MV-4-11 (cell line): ENCODE measurements at places on chromosomes 16 and 17.

DNA sequence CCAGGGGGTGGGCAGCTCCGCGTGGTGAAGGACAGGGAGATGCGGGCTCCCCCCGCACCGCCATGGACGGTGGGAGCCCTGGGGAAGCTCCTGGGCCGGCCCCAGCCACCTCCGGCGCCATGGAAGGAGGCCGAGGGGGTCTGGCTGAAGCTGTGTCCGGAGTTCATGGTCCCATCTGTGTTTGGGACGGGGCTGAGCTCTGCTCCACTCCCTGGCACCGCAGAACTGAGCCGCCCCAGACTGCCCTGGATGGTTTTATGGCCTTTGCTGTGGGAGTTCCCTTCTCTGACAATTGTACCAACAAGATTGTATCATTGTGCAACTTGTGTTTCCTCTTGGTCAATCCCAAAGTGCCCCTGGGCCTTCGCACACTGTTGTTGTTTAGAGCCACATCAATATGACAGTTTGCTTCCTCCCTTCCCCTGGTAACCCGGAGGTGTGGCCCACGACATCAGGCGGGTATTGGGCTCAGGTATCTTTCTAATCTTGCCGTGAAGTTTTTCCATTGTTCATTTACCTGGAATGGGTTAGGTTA lies 942 bp downstream of the KRT23 start:
- peak; percentile 14 for DNase-seq

GRCh38 chr17:78781104-78781892 lies 775 bp downstream of the CYTH1 start:
- DNase-seq = peak; percentile 13

GRCh38 chr17:74186498-74186897 lies 17.0 kb upstream of the RPL38 start:
- DNase-seq = no peak

GRCh38 chr17:2635675-2636074 lies 42.2 kb downstream of the PAFAH1B1 start:
- DNase-seq = no peak

- peak; percentile 16 for DNase-seq
Measured at GRCh38 chr17:47937941-47938340, 3.4 kb upstream of the PNPO start.

DNA sequence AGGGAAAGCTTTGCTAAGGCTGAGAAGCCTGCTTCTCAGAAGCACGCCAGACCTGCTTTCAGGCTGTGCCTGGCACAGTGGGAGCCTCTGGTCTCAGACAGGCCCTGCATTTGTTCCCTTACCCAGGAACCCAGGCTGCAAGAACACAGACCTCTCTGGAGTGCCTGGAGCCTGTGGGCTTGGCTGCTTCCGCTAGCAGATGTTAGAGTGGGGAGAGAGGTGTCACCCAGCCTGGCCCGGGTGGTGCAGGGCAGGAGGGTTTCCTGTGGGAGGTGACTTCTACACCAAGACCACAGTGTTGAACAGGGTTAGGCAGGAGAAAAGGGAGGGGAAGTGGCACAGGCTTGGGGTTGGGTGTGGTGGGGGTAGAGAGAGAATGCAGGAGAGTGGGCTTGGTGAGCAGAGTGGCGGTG lies 35.8 kb upstream of the ADGRG1 start:
- DNase-seq = peak; percentile 67

GRCh38 chr17:33623841-33624240 lies 330.7 kb upstream of the ASIC2 start:
- DNase-seq = no peak

DNA sequence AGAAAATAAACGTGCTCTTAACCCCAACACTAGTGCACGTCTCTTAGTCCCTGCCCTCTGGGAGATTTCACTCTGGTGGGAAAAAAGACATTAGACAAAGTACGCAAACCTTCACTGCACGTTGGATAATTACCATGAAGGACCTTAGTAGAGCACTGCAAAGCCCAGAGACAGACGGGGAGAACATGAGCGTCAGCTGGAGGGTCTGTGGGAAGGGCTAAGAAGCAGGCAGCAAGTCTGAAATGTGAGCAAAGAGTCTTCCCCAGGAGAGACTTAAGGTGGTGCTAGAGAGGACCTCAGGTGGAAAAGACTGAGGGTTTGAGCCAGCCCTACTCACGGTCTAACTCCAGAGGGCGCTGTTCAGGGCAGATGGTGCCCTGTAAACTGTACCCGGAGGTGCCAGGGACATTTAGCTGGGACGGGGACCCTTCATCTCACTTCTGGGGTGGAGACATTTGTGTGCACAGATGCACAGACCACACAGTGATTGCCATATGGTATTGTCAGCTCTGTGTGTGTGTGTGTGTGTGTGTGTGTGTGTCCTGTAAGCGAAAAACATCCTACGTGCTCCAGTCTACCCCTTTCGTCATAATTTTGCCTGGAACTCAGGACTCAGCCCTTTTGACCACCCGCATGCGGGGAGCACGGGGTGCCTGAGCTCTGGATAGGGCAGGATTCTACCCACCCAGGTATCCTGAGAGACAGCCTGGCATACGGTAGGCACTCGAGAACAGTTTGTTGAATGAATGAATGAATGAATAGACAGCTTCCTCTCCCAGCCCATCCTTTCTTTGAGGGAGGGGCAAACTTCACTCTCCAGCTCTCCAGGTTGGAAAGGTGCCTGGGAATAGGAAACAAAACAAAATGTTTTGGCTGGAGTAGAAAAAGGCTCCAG lies 10.1 kb upstream of the STAC2 start:
- DNase-seq = peak; percentile 40

DNA sequence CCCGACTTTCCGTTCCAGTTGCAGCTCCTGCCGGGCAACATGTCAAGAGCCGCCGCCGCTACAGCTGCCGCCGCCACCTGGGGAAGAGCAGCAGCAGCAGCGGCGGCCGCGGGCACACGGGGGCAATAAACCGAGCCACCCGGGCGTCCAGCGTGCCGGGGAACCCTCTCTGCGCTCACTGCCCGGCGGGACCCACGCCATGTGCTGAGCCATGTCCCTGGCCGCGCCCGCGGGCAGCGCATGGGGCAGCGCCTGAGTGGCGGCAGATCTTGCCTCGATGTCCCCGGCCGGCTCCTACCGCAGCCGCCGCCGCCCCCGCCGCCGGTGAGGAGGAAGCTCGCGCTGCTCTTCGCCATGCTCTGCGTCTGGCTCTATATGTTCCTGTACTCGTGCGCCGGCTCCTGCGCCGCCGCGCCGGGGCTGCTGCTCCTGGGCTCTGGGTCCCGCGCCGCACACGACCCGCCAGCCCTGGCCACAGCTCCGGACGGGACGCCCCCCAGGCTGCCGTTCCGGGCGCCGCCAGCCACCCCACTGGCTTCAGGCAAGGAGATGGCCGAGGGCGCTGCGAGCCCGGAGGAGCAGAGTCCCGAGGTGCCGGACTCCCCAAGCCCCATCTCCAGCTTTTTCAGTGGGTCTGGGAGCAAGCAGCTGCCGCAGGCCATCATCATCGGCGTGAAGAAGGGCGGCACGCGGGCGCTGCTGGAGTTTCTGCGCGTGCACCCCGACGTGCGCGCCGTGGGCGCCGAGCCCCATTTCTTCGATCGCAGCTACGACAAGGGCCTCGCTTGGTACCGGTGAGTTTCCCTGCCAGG lies 604 bp downstream of the HS3ST3B1 start:
- no peak for DNase-seq

- no peak for DNase-seq
Measured at GRCh38 chr16:14071576-14072271, 605 bp downstream of the MRTFB start.

GRCh38 chr17:14559264-14560119 lies 258.6 kb downstream of the HS3ST3B1 start:
- DNase-seq = no peak

DNA sequence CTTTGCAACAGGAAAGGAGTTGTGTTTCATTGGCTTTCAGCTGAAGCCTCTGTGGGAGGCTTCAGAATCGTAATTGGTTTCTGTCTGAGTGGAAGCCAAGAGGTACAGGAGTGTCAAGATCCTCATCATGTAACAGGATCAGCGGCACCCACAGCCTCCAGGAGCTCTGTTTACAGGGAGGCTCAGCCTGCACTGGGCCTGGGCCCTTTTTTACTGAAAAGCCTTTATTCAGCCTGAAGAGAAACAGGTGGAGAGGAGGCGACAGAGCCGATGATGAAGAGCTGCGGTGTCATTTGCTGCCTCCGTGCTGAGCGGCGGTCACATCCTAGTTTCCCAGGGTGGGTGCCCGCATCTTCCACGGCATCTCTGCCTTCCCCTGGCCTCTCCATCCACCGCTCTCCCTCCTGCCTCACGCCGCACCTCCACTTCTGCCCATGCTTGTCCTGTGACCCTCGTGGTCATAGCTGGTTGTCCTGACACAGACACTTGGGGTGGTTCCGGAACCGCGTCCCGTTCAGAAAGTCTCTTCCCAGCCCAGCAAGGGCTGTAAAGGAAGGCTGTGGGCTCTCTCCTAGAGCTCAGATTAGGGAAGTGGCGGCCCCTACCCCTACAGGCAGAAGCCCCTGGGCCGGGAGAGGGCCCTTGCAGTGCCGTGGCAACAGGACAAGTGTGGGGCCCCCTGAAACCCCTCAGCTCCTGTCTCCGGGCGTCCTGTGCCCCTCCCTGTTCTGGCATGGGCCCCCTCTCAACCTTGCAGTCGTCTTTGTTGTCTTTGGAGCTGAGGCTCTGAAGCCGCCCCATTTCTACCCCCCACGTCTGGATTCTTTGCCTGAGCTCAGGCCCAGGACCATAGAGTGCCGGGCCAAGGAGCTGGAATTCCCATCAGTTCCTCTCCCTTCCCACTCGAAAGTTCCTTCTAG lies 53.9 kb upstream of the CHMP6 start:
- DNase-seq = no peak

- no peak for DNase-seq
Measured at GRCh38 chr17:45648642-45649041, 135.5 kb upstream of the CRHR1 start.

DNA sequence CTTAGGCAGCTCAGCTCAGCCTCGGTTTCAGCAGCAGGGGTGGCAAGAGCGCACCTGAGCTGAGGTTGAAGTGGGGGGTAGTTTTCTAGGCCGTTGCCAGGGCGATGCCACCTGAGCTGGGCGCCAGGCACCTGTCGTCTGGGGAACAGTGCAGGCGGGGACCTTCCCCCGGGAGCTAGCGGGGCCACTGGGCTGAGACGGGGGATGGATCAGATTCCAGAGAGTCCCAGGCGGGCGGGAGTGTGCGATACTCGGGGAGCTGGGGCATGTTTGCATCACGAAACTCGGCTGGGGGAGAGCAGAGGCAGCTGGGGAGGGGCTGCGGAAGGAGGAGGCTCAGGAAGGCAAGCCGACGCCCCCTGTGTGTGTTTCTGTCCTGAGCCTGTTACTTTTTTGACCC lies 477 bp upstream of the CLDN9 start:
- DNase-seq = no peak

- DNase-seq = peak; percentile 51
Measured at GRCh38 chr16:57576429-57576870, 34.0 kb downstream of the ADGRG5 start.

GRCh38 chr17:66302761-66303626 lies 581 bp downstream of the PRKCA start:
- DNase-seq = no peak

DNA sequence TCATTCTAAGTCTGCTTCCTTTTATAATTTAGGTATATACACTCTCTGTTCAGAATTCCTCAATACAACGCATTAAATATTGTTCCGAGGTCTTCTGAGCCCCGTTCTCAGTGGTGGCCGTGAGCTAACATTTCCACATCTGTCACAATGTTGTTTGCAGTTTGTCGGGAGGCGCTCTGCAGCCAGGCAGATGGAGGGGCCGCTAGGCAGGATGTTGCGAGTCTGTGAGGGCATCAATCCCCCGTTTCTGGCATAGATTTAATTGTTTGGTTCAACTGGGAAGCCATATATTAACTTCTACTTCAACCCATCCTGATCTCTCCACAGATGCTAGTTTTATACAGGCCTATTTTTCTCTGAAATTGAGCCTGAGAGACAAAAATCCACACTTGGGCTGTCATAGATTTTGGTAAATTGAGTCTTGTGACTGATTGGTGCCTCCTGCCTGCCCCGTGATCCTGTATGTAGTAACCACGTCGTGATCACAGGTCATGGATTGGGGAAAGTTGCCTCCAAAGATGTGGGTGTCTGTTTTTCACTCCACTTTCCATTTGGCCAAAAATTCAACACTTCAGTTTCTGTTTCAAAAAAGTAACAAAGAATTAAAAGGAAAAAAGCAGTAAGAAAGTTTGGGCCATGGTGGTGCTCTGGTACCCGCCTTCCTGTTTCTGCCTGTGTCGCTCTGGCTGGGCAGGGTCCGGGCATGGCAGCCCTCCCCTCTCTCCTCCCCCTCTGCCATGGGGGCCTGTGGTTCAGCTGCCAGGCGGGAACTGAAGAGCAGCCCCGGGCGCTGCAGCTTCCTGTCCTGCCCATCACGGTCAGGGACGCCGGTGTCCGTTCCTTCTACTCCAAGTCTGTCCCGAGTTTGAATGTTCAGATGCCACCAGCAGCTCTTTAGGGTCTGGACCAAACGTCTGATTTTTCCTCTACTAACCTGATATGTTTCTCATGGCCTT lies 41.5 kb downstream of the RPTOR start:
- DNase-seq = peak; percentile 24

GRCh38 chr16:69620573-69620972 lies 54.8 kb downstream of the NFAT5 start:
- DNase-seq = peak; percentile 35

GRCh38 chr16:9374061-9374460 lies 282.6 kb downstream of the HAPSTR1 start:
- no peak for DNase-seq

- DNase-seq = no peak
Measured at GRCh38 chr17:19321481-19322128, 40.9 kb downstream of the B9D1 start.

- no peak for DNase-seq
Measured at GRCh38 chr17:4319221-4319620, 47.3 kb downstream of the UBE2G1 start.

- DNase-seq = peak; percentile 15
Measured at GRCh38 chr16:13873835-13874438, 46.0 kb upstream of the ERCC4 start.

GRCh38 chr16:3879887-3880564 lies 487 bp downstream of the CREBBP start:
- DNase-seq = no peak

- DNase-seq = peak; percentile 8
Measured at GRCh38 chr17:51015145-51015558, 105.5 kb downstream of the SPAG9 start.

GRCh38 chr16:27980076-27980775 lies 83.3 kb downstream of the GSG1L start:
- no peak for DNase-seq

DNA sequence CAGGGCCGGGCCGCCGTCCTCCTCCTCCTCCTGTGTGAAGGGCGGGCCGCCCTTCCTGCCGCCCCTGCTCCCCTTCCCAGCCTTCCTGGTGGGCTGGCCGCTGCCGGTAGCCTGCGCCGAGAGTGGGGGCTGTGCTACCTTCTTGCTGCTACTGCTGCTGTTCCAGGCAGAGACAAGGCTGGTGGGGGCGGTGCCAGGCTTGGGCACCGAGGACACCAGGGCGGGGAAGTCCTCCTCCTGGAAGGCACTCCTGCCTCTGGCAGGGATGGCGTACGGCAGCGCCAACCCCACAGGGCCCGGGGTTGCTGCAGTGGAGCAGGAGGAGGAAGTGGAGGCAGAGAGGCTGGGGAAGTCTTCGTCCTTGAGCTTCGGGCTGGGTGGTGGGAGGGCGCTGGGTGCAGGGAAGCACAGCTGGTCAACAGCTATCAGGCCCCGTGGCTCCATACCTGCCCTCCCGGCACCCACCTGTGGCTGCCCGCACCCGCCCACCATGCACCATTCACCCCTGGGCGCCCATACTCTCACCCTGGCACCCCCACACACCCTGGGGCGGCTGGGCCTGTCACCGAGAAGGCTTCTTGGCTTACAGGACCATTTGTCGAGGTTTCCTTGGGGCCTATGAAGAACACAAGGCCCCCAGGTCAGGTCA lies 9.6 kb downstream of the ZNF598 start:
- no peak for DNase-seq

- DNase-seq = no peak
Measured at GRCh38 chr16:1401061-1401757, 13.3 kb downstream of the UNKL start.

GRCh38 chr17:51347851-51348584 lies 87.7 kb downstream of the UTP18 start:
- no peak for DNase-seq
